ENCODE measurements at places on chromosomes 2 and 18.
A peak's percentile ranks its signal among the peaks of the same experiment; 100 is the strongest.

DNA sequence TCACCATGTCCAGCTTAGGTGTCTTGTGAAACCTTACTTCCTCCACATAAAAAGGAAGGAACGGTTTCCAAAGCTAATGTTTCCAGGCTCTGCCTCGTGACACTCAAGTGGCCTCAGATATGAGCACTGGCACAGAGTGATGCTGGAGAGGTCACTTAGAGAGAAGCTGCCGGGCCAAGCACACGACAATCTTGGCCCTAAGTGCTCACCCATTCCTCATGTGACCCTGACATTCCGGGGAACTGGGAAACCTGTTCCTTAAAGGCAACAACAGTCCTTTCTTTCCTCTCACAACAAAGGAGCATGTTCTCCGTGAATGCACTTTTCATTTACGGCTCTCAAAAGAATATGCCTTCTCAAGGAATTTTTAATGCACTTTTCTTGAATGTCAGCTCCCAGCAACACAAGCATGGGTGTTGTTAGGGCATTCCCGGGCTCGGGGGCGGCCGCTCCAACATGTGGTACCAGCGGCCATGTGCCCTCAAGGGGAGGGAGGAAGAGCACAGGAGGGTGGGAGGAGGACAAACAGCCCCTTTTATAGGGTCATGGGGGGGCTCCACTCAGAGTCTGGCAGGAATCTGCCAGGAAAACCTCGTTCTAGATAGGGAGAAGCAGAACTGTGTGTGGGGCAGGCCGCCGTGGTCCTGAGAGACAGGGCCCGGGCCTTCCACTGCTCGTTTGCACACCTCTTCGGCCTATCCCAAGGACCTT is 118.6 kb downstream of the MBP start:
- no peak for DNase-seq

- DNase-seq = no peak
Measured at GRCh38 chr18:73677450-73677849, 470.2 kb downstream of the FBXO15 start.

- no peak for DNase-seq
Measured at GRCh38 chr2:241936457-241937133, 67.1 kb downstream of the RTP5 start.

DNA sequence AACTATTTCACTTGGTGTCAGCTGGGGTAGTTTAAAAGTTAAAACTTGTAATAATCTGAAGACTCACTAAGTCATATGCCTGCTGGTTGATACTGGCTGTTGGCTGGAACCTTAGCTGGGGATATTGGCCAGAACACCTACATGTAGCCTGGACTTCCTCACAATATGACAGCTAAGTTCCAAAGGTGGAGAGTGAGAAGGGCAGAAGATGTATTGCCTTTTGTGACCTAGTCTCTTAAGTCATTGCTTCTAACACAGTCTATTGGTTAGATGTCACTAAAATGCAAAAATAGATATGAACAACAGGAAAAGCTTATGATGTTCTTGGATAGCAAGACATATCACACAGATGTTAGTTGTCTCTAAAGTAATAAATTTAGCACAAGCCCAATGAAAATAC is 113.2 kb upstream of the CHAC2 start:
- no peak for DNase-seq

- DNase-seq = no peak
Measured at GRCh38 chr2:133171393-133172004, 396.8 kb downstream of the NCKAP5 start.

DNA sequence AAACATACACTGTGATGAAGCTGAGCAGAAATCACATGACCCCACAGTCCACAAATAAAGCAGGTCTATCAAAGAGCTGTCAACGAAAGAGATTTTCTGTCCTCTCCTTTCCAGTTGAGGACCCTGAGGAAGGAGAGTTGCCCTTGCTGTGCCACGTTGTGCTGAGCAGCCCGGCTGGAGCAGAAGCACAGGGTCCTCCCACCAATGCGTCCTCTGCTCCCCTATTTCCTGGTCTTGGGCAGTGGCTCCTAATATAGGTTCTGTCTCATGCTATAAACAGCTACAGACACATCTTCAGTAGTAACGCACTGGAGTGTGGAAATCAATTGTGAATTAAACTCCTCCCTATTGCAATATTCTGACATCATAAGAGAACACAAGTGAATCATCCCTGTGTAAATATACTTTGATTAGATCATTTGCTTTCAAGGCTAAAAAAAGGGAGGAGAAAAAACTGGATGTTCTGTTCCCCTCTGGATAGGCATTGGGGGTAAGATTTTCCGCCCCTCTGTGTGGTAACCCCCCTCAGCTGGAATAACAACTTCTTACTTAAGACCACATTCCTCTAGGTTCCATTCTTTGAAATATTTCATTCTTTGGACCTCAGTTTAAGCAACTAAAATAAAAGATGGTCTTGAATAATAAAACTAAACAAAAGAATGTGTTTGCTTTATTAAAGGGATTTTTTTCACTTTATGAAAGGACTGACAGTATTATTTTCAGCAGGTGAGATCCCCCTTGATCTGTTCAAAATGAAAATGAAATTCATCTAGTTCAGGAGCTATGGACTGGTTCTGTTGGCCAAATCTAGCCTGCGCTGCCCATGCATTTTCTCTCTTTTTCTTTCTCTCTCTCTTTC is 8.3 kb upstream of the RHOB start:
- DNase-seq = peak; percentile 46

- no peak for DNase-seq
Measured at GRCh38 chr2:140234116-140234515, 1453.9 kb upstream of the NXPH2 start.

GRCh38 chr18:60675801-60676200 is 303.2 kb upstream of the MC4R start:
- no peak for DNase-seq

DNA sequence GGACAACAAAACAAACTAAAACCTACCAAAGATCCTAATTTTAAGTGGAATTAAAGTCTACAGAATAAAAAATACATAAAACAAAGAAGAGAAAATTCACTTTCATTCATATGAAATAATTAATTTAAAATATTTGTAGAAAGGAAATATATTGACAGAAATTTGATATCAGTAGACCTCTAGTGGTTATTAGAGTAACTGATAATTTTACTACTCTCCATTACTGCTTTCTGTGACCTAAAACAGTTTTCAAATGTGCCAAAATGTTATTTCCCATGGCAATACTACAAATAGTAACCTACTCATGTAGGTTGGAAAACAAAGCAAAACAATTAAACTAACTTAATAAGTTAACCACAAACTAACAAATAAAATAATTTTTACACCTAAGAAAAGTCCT is 147.1 kb downstream of the NOL4 start:
- no peak for DNase-seq

GRCh38 chr2:12273111-12273510 is 443.6 kb upstream of the TRIB2 start:
- DNase-seq = no peak

- no peak for DNase-seq
Measured at GRCh38 chr2:168355121-168355520, 101.0 kb upstream of the CERS6 start.

DNA sequence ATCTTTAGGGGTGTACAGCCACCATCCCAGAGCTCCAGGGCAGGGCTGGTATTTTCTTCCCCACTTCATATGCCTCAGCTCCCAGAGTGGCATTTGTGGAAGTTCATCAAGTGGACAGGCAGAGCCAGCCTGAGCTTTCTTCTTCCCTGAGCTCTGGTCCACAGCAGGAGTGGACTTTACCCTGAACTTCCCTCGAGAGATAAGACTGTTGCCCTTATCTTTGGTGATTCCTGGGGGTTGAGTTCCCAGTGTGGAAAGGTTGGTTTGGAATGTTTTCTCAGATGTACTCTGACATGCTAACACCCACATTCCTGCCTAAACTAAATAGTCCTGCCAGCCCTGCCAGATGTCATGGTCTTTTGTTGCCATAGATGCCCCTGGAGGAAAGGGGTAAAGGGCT is 62.0 kb upstream of the LGALSL start:
- DNase-seq = no peak

GRCh38 chr2:205714058-205714776 is 31.9 kb downstream of the NRP2 start:
- no peak for DNase-seq

DNA sequence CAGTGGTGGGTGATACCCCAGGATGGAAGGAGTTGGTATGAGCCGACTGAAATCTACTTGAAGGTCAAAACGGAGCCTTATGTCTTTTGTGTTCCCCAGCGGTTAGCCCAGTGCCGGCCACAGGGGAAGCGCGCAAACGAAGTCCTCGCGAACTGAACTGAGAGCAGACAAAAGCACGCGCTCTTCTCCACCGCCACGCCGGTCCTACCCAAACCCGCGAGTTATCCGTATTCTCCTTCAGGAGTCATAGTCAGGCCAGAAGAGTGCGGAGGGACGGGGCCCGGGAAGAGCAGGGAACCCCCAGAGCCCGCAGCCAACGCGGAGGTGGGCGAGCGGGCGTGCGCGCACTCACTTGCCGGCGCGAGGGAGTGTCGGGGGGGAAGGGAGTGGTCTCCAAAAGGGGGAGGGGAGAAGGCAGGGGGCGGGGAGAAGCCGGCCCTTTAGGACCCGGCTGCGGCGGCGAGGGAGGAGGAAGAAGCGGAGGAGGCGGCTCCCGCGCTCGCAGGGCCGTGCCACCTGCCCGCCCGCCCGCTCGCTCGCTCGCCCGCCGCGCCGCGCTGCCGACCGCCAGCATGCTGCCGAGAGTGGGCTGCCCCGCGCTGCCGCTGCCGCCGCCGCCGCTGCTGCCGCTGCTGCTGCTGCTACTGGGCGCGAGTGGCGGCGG is at the start of gene IGFBP2:
TSS of gene IGFBP2 (plus strand) at position 469 of the 664 bp plus-strand sequence. CDS start at position 573, 104 bp downstream.
- DNase-seq = no peak

- no peak for DNase-seq
Measured at GRCh38 chr2:134233728-134234136, 20.1 kb upstream of the MGAT5 start.

GRCh38 chr2:219596954-219597551 is 604 bp upstream of the STK11IP start:
- DNase-seq = no peak

DNA sequence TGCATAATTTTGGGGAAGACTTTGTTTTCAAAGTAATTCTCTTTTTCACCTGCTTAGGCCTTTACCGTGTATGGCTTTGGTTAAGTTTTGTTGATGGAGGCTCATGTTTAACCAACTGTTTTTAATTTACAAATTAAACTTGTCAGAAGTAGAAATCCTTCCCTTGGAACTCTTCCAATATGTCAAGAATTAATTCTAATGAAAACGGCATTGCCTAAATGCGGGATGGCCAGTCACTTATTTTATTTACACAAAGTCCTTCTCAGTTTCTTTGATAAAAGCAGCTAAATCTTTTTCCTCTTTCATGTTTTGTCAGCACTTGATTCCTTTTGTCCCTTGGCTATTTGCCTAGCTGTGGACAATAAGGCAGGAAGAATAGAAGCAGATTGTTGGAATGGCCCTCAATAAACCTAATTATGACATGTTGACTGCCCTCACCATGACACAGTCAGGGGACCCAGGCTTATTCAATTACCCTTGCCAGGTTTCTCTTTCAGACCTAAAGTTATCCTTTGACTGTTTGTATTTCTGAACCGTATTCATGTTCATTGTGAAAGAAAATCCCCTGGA is 26.3 kb downstream of the PAX3 start:
- DNase-seq = no peak

- no peak for DNase-seq
Measured at GRCh38 chr2:10900216-10901109, 11.3 kb upstream of the KCNF1 start.

- no peak for DNase-seq
Measured at GRCh38 chr2:25756536-25756935, 83.2 kb upstream of the DTNB start.

DNA sequence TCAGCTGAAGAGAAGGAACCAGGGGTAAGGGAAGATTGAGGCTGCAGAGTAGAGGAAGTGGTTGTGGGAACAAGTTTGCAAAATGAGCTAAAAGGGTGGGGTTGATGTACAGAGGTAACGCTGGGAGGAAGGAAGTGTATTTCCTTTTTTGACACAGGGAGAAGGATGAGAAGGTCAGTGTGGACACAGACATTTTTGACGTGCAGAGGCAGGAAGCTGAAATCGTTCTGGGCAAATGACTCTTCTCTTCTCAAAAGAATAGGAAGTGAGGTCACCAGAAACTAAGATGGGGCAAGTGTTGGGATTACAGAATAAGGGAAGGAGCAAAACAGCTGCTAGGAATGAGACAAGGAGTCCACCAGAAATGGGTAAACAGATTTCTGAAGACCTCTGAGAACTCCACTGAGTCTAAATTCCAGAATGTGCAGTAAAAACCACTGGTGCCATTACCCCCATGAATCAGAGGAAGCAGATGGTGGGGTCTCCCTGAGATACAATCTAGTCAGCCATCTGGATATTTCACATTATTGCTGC is 20.0 kb upstream of the RNF149 start:
- DNase-seq = no peak

GRCh38 chr2:231575612-231576256 is 16.9 kb upstream of the TEX44 start:
- no peak for DNase-seq

GRCh38 chr2:149924549-149925213 is 337.1 kb upstream of the MMADHC start:
- DNase-seq = no peak

- no peak for DNase-seq
Measured at GRCh38 chr2:47512581-47513083, 109.7 kb downstream of the MSH2 start.

DNA sequence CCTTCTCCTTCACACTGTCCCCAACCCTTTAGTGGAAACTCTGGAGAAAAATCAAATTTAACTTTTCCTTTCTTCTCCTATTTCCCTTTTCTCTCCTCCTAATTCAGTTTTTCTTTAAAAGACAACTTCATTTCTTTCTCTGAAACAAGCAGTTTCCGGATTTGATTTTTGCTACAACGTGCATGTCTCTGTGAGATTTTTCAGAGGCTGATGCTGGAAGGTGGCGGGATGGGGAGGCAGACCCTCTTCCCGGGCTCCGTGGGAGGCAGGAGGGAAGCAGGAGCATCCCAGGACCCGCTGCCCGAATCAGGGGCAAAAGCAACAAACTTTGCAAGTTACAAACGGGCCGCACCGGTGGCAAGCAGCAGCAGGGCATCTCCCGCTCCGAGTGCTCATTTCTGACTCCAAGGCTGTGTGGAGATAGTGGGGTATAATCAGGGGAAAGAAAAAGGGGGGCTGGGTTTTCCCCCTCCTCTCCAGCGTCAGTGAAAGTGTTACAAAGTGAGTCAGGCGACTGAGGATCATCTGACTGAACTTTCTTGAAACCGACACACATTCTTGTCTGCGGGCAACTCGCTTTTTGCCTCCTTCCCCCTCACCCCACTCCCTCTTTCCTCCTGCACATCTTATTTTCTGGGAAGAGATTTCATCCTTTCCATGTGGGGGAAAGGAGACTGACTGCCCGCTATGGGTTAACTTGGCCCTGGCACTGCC is 6.4 kb downstream of the ZEB2 start:
- DNase-seq = peak; percentile 67

Data from AG04449 (cell line).